Stimulated activated CD8-positive, alpha-beta memory T cell treated with anti-CD3 and anti-CD28 coated beads, Interleukin-2, amount 100 ng/mL, for 48 hours (primary cell): ENCODE measurements at places on chromosomes 6 and 20.

DNA sequence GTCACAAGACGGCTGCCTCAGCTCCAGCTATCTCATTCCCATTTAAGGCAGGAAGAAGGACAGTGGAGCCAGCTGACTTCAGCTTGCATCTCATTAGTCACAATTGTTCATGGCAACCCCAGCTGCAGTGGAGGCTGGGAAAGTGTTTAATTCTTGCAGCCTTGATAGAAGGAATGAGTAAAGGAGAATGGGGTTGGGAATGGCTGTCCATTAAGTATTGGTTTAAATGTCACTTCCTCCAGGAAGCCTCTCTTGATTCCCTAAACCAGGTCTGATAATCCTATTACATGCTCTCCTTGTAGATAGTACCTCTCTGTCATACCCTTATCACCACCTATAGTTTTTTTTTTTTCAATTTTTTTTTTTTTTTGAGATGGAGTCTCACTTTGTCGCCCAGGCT lies 166.4 kb downstream of the TFAP2C start:
- no peak for DNase-seq

DNA sequence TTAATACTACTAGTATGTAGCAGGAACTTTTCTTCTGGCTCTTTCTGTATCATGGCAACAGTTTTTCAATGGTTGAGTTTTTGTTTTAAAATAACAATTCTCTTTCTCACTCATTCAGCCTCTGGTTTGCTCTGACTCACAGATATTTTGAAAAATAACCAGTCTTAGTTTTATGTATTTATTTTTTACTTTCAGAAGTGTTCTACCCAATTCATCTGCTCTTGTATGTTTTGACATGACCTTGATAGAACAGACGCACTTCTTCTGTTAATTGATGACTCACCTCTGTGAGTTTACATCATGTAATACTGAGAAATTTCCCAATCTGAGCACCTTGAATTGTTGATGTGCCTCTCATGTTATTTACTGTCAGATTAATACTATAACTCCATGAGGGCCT lies 178.9 kb downstream of the SASH1 start:
- no peak for DNase-seq

GRCh38 chr6:108610957-108611586 lies 50.4 kb downstream of the FOXO3 start:
- no peak for DNase-seq

GRCh38 chr6:147122823-147123222 lies 81.4 kb upstream of the STXBP5 start:
- DNase-seq, result no peak

DNA sequence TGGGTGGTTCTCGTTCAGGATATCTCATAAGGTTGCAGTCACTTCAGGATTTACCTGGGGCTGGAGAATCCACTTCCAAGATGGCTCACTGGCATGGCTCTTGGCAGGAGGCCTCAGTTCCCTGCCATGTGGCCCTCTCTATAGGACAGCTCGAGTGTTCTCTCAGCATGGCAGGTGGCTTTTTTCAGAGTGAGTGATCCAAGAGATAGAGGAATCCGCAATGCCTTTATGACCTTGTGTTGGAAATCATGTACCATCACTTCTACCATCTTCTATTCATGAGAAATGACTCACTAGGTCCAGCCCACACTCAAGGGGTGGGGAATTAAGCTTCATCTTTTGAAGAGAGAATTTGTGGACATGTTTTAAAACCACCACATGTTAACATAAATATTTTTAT lies 37.8 kb downstream of the PPP1R16B start:
- DNase-seq, result no peak

DNA sequence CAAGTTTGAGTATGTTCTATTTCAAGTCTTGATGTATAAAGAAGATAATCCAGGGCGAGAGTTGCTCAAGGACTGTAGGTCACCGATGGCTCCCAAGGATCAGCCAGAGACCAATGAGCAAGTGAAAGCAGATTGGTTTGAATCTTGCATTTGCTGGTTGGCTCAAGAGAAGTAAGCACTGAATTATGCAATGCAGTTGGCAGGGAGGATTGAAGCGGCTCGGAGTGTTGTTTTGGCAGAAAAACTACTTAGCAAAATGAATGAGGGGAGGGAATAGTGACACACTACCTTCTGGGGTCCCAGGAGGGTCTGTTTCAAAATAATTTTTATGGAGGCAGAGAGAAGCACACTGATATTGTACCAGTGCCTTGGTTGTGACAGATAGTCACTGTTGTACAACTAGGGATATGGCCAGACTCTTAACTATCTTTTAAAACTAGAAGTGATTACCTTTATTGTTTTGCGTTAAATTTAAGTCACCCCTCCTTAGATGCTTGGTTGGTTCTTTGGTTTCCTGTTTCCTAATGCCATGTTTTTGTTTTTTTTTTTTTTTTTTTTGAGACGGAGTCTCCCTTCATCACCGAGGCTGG lies 15.7 kb downstream of the SASH1 start:
- no peak for DNase-seq

DNA sequence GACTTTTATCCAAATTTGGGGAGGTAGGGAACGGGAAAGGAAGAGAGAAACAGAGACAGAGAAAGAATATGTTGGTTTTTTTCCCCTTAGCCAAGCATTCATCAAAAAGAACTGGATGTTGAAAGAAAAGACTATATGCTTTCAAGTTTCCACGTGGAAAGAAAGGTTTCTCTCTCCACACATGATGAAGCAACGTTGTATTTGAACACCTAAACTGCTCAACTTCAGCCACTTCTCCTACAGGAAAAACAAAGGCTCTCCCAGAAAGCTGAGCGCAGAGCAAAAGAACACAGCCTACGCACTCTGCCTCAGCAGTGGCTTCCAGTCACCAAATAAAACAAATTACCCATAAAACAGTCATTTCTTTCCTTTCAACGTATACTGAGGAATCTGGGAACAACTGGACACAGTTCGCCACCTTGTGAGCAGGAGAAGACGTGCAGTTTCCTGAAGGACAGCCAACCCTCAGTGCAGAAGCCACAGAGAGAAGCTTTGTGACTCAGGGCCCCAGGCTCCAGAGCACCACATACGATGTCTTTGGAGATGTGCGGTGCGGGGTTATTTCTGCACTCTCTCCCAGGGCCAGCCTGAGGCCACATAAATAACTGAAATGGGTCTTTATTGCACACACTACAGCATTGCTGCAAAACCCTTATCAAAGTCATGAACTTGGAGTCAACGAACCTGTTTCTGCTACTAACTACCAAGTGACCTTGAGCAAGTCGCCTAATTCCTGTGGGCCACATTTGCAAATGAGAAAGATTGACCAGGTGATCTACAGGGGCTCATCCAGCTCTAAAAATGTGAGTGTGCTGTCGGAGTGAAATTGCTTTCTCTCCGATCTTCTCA lies 10.1 kb downstream of the IL17F start:
- peak; percentile 5 for DNase-seq

- no peak for DNase-seq
Measured at GRCh38 chr20:58472273-58473018, 42.8 kb downstream of the APCDD1L start.

- DNase-seq, result peak; percentile 19
Measured at GRCh38 chr6:16591396-16592222, 169.7 kb downstream of the ATXN1 start.

DNA sequence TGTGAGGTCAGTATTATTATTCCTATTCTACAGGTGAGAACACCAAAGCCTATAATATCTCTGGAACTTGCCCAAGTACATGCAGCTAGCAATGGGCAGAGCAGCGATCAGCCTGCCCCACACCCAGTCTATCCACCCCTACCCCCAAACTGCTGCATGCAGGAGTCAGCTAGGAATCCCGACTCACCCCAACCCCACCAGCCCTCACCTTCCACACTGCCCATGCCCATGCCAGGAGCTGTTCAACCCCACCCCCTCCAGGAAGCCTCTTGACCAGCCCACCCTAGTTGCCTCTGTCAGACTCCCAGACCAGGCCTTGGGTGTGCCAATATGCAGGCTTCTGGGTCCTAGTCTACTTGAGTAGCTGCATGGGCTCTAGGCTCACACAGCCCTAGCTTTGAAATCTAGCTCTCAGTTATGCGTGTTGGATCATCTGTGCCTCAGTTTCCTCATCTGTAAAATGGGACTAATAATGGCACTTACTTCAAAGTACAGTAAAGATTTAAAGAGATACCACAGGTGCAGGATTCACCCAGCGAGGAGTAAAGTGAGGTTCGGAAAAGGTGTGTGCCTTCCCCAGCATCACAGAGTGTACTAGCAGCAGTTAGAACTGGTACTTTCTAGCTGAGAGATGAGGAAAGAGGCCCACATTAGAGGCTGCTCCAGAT lies 173.2 kb downstream of the VEGFA start:
- DNase-seq, result no peak

- DNase-seq, result peak; percentile 17
Measured at GRCh38 chr6:15628499-15629131, 34.2 kb downstream of the DTNBP1 start.

GRCh38 chr20:61045876-61046585 lies 206.0 kb upstream of the CDH4 start:
- no peak for DNase-seq

DNA sequence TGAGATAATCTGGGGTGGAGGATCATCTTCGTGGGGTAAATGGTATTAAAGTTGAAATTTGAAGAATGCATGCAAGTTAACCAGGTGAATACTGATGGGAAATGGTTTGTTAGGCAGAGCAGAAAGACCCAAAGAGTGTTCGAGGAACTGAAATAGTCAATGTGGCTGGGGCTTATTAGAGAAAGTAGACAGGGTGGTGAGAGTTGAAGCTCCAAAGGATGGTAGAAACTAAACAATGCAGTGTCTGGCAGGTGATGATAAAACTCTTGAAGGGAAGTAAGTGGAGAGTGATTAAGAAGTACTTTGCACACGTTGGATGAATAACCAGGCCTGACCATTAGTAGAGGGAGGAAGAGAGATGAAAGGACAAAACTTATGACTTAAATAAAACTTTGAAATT lies 39.8 kb upstream of the CENPW start:
- DNase-seq, result no peak

DNA sequence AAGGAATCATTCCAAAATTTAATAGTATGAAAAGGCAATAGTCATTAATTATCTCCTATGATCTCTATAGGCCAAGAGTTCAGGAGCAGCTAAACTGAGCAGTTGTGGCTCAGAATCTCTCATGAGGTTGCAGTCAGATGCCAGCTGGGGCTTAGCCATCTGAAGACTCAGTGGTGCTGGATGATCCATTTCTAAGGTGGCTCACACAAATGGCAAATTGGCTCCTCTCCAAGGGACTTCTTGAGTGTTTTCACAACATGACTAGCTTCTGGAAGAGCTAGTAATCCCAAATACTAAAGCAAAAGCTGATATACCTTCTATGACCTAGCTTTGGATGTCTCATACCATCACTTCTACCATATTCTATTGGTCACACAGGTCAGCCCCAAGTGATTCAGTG lies 104.2 kb downstream of the HAO1 start:
- no peak for DNase-seq

DNA sequence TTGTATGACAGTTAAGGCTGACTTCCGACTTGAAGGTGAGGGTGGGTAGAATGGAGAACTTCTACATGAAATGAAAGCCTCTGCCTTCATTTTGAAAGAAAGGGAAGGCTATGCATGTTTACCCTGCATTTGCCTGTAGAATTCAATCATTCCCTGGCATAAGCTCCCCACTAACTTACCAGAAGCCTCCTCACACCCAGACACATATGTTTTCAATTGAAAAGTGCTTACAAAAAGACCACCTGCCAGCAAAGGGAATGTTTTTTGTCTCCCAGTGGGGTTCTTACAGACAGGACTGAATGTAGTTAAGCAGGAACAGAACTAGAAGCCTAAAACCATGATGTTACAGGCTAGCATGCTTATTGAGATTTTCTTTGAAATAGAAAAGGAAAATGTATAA lies 392.1 kb upstream of the HSF2 start:
- no peak for DNase-seq

DNA sequence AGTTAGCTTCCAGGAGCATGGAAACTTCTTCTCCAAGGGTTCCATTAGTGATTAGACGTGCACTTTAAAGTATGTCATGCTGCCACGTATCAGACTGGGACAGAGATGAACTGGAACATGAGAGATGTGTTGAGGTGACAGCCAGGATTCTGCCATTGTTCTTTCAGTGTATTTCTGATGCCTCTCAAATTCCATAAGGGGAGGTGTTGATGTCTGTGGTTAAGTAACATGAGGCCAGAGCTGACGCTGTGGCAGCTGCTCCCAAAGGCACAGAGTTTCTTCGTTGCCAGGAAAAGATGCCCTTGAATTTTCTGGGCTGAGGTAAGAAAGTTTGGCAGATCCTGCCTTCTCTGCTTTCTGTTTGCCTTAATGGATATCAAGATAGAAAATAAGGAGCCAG lies 63.5 kb downstream of the TRMT6 start:
- no peak for DNase-seq

- no peak for DNase-seq
Measured at GRCh38 chr6:73516514-73517489, 4.0 kb downstream of the EEF1A1 start.

- DNase-seq, result no peak
Measured at GRCh38 chr6:133555685-133556084, 314.5 kb downstream of the EYA4 start.

- no peak for DNase-seq
Measured at GRCh38 chr6:82511546-82511945, 147.9 kb downstream of the TPBG start.

DNA sequence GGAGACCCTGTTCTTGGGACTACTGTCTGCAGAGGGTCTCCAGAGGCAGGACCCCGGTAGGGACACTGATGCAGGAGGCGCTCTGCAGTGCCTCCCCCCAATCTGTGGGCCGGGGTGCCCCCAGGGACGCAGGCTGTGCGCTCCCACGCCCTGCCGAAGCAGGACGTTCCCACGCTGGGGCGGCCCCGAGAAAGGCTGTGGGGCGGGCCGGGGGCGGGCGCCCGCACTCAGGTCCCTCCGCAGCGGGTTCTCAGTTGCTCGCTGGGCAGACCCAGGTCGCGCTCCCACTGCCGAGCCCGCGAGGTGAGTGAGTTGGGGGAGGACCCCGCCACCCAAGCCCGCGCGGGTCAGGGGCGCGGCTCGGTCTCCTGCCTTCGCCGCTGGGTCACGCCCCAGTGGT lies at the start of gene COX4I2:
TSS of gene COX4I2 (plus strand) at position 253 of the 400 bp plus-strand sequence. CDS start 1,106 bp downstream, outside the sequence.
- no peak for DNase-seq

DNA sequence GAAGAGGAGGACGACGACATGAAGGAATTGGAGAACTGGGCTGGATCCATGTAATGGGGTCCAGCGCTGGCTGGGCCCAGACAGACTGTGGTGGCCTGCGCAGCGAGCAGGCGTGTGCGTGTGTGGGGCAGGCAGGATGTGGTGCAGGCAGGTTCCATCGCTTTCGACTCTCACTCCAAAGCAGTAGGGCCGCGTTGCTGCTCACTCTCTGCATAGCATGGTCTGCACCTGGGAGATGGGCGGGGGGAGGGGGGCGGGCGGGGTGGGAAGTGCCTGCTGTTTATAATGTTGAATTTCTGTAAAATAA lies 42.3 kb downstream of the CHMP4B start:
- DNase-seq, result no peak

- no peak for DNase-seq
Measured at GRCh38 chr6:41929924-41930323, 8.6 kb downstream of the BYSL start.

GRCh38 chr6:7825986-7826385 lies 84.6 kb downstream of the TXNDC5 start:
- DNase-seq, result no peak
